NCI-H2107 (cell line): ENCODE measurements at places on chromosomes 5 and 9.

DNA sequence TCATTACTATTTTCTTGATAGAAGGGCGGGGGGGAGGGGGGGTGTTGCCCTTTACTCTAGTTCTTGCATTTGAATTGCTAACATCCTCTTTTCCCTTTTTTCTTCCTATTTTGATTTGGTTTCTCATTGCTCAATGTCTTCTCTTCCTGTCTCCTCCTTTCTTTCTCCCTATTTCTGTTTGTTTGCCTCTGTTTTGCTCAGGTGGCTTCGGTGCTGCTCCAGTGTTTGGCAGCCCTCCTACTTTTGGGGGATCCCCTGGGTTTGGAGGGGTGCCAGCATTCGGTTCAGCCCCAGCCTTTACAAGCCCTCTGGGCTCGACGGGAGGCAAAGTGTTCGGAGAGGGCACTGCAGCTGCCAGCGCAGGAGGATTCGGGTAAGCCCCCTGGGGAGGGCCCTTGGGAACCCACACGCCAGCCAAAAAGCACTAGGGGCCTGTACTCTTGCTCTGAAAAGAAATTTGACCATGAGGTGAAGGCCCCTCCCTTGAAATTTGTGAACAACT is 48.3 kb downstream of the FAM78A start:
- peak; percentile 57 for DNase-seq

- DNase-seq = no peak
Measured at GRCh38 chr9:2337131-2337530, 284.5 kb upstream of the VLDLR start.

DNA sequence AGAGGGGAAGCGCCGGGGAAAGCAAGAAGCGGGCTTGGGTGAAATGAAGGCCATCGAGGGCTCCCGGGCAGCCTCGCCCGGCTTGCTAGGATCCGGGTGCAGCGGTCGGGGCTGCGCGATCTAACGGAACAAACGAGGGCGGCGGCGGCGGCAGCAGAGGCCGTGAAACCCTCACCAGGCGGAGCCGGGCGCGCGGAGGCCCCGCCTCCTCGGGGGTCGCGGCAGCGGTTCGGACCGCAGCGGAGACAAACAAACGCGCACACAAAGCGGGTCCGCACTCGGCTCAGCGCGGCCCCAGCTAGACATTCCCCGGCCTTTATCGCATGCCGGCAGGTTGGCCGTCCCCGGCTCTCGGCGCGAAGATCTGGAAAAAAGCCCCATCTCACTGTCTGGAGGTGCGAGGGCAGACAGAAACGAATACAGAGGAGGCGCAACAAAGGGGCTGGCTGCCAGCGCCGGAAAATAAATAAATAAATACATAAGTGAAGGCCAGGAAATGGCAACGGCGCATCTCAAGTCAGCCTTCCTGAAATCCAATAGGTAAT is 10.5 kb upstream of the TRIM36 start:
- DNase-seq = no peak

DNA sequence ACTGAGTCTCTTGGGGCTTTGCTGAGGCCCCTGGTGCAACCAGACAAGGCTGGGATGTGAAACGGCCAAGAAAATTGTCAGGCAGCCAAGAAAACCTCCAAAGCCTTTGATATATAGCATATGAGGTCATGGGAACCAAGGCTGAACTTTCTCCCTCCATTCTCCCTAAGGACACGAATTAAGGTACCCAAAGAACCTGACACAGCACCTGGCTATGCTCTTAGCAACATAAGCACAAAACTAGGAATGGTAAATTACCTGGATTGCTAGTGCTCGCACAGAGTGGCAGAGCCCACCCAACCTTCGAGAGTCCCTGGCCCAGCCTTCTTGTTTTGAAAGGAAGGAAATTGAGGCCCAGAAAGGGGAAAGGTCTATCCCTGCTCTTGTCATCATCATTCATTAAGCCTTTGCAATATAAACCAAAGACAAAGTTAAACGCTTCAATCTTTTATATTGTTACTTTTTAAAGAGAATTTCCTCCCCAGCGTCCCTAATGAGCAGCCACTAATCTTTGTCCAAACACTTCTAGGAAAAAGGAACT is 220.0 kb upstream of the NR4A3 start:
- DNase-seq = no peak

DNA sequence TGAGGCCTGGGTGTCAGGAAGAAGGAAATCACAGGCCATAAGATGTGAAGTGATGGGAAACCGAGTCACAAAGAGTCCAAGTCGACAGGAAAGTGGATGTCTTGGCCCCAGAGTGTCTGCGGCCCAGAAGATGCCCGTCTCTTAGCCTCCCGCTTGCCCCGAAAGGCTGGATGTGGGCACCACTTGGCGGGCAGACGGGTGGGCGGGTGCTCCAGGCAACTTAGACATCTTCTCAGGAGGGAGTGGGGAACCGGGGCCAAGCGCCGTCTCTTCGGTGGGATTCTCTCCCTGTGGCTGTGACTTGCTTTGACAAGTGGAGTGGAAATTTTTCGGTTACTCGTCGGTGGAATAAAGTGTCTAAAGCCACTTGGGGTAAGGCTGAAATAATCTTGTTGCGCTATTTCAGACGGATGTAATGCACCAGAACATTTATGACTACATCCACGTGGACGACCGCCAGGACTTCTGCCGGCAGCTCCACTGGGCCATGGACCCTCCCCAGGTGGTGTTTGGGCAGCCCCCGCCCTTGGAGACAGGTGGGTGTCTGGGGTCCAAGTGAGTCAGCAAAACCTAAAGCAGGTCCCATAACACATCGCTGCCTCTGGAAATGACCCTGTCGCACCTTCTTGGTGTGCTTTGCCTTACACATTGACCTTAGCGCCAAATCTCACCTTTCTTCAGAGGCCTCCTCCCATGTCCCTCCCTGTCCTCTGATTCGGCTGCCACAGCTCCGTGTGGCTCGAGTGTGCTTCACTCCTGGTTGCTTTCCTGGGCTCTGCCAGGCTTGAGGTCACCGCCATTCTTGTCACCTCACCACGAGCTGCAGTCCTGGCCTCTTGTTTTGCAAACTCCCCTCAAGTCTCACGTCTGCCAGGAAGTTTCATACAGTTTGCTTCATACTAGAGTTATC is 20.4 kb upstream of the EXOC3 start:
- no peak for DNase-seq

DNA sequence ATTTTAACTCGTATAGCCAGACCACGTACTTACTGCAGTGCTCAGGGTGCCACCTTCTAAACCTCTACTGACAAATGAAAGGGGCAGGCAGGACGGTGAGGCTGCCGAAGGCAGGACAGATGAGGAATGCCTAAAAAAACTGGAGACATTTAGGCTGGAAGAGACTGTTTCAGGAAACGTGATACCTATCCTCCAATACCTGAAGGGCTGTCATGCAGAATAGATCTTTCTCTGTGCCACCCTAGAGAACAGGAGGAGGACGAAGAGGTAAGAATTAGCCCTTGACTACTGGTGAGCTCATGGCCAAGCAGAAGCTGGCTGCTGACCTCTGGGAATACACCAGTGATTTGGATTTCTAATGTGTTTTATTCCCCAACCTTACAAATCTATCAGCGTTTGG is 139.4 kb downstream of the EFNA5 start:
- no peak for DNase-seq

DNA sequence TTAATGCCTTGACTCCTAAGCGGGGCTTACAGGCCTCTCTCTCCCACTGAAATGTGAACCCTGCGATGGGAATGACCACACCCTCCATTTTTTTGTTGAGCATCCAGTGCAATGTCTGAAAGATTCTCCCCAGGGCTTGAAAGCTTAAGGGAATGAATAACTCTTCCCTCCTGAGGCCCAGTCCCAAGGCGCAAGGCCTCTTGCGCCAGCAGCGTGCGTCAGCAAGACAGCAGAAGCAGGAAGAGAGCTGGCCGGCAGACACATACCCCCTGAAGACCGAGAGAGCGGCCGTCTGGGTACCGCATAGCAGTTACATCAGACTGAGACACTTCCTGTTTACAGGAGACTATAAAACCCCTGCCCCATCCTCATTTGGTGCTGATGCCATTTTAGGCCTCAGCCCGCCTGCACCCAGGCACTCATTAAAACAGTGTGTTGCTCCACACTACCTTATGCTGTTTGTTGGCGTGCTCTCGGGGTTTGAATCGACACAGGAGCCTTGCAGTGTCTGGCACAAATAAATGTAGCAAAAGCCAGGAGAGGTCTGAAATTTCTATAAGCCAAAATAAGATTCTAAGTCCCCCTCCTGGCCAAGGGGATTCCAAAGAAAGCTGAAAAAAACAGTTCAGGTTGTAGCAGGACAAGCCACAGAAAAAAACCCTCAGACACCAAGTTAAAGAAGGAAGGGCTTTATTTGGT is 62.3 kb downstream of the GDNF start:
- no peak for DNase-seq

- DNase-seq = no peak
Measured at GRCh38 chr5:67133217-67133616, 63.4 kb downstream of the CD180 start.

GRCh38 chr5:83388608-83389007 is 82.9 kb upstream of the VCAN start:
- DNase-seq = no peak

DNA sequence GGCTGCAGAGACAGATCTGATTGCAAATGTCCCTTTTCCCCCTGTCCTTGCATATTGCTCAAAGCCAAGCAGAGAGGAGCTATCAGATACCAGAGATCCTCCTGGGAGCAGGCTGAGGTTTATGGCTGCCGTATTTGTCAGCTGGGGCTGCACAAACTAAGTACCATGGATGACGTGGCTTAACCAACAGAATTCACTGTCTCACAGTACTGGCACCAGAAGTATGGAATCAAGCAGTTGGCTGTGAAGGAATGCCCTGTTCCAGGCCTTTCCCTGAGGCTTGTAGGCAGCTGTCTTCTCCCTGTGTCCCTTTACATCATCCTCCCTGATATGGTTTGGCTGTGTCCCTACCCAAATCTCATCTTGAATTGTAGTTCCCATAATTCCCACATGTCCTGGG is 2.6 kb downstream of the CFAP90 start:
- DNase-seq = no peak

GRCh38 chr5:91189480-91190313 is 193.4 kb downstream of the ARRDC3 start:
- no peak for DNase-seq

GRCh38 chr9:111890334-111890733 is 6.3 kb upstream of the UGCG start:
- no peak for DNase-seq

DNA sequence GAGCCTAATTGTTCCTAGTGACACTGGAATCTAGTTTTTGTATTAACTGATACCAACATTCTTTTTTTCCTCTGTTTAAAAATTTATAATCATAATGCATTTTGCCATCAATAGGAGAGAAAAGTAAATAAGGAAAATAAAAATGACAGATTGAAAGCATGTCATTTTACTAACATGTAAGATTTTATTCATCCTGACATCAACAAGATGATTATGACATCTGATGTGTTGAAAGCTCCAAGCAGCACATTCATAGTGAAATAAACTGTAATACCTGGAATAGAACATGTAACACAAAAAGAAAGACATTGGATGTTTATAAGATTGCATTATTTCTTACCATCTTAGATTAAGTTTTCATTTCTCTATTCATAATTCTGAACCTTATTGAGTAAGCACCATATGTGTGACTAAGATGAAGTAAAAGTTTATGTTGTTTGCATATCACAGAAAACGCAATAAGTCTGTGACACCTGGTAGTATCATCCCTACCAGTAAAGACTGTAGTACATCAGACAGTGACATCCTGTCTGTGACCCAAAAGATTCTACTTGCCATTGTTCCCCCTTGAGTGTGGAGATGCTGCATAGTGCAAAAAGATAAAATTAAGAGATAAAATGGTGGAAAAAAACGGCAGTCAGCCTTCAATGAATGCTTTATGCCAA is 225.6 kb downstream of the PCSK5 start:
- DNase-seq = no peak

GRCh38 chr5:64685866-64686265 is 4.4 kb upstream of the SHISAL2B start:
- DNase-seq = no peak

- DNase-seq = no peak
Measured at GRCh38 chr5:124154714-124155113, 591.7 kb downstream of the ZNF608 start.

DNA sequence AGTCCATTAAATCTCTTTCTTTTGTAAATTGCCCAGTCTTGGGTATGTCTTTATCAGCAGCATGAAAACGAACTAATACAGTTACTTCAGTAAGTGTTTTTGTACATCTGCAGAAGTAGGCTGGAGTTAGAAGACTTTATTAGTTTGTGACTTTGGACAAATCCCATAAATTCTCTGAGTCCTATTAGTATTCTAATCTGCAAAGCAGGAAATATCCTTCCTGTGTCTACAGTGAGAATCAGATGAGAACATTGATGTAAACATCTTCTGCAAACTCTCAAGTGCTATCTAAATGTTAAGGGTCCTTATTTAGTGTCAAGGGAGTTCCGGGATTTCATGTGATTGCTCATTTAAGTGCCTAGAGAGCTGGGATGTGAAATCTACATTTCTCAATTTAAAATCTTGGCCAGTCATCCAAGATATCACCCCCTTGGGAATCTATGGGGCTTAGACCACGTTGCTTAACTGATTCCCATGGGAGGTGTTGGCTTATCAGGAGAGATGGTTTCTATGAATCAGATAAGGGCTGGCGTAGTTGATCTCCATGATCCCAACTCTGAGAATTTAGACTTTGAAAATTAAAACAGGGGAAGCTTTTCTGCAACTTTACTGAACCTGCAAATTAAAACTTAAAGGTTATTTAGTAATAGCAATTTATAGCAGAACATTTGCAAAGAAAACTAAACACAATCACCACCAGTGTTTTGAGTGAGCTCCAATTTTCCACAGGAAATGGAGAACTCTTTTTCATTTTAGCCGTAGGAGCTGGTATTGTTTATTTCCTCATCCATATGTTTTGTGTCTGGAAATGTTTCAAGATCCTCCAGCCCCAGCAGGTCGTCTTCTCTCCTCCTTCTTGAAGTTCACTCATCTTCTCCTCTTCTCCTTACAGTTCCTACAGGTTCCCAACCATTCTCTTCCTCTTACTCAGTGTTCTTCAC is 241.6 kb upstream of the CD180 start:
- DNase-seq = no peak

DNA sequence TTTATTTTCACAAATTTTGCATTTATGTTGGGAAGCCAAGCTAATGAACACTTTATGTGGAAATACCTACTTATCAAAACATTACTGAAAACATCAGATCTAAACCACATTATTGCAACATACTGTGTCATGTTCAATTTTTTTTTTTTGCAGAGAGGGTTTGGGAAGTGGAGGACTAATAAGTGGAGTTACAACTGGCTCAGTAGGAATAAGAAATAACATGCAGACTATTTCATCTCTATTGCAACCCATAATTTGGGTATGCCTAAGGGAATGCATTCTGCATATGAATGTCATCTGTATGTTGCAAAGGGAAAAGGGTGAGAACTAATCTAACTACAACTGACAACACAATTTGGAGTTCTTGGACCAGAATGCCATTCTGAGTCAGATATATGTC is 41.8 kb downstream of the APC start:
- no peak for DNase-seq

DNA sequence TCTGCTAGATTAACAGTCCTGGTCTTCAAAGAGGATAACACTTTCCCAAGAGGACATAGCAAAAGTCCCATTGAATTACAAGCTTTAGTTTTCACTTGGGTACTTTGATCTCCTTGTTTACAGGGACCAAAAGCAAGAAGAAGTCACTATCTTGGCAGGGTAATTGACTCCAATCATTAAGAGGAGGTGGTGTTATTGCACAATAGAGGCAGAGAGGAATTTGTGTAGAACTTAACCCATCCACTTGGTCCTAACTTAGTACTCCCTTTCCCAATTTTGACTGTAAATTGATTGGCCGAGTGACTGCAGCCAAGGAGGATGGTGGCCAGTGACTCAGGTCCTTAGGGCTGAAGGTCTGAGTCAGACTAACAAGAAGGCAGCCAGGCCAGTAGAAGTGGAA is 9.3 kb upstream of the TRPC7 start:
- no peak for DNase-seq

GRCh38 chr5:30343707-30344106 is 849.8 kb upstream of the CDH6 start:
- DNase-seq = no peak
